ENCODE measurements at places on chromosomes 1 and 21. TPM values are rescaled to one million over a fixed set of nuclear protein-coding genes. Genes with fewer than 3 reads are reported as not detected.

The AGT gene
- 0.32 TPM for total RNA-seq

DNA sequence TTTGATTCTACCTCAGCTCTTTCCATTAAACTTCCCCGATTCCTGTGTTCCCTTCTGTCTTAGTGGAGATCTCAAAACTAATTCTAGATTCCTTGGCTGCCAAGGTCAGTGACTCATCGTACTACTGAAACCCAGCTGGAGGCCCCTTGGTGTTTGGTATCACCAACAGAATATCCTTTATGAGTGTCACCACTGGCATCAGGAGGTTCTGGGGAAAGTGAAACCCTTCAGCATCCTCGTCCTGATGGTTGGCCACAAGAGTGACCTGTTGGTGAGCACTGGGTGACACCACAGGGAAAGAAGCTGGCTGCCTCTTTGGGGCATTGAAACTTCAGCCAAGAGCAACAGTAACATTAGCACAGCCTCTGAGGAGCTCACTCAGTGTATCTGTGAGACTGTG is 9.6 kb downstream of the RAB42 start:
- peak; percentile 86 for DNase-seq

GRCh38 chr1:169392406-169392805 is 24.4 kb downstream of the BLZF1 start:
- DNase-seq, result no peak

The USH2A gene
- under 0.01 TPM for total RNA-seq

- no peak for DNase-seq
These were observed 21.4 kb upstream of the LBR start for GRCh38 chr1:225449261-225449660.

The KIAA1614 gene
- 8.4 TPM for total RNA-seq

DNA sequence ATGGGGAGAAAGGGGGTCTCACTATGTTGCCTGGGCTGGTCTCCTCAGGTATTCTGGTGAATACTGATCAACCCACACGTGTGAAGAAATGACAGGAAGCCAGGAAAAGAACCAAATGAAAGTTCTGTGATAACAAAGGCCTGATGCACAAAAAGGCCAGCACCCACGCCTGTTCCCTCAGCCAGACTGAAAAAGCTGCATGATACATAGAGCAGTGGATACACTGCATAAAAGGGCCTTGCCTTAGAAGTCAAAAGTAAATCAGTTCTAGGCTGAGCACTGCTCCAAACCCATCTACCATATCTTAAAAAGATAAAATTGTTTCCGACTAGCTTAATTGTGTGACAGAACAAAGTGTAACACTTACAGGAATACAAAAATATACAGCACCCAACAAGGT is 36.9 kb upstream of the PSMG1 start:
- no peak for DNase-seq

GRCh38 chr1:48200166-48200900 is 22.2 kb upstream of the SLC5A9 start:
- no peak for DNase-seq

GRCh38 chr1:106181866-106182265 is 874.6 kb upstream of the PRMT6 start:
- DNase-seq, result no peak

GRCh38 chr1:116333171-116334014 is 39.7 kb upstream of the ATP1A1 start:
- no peak for DNase-seq

DNA sequence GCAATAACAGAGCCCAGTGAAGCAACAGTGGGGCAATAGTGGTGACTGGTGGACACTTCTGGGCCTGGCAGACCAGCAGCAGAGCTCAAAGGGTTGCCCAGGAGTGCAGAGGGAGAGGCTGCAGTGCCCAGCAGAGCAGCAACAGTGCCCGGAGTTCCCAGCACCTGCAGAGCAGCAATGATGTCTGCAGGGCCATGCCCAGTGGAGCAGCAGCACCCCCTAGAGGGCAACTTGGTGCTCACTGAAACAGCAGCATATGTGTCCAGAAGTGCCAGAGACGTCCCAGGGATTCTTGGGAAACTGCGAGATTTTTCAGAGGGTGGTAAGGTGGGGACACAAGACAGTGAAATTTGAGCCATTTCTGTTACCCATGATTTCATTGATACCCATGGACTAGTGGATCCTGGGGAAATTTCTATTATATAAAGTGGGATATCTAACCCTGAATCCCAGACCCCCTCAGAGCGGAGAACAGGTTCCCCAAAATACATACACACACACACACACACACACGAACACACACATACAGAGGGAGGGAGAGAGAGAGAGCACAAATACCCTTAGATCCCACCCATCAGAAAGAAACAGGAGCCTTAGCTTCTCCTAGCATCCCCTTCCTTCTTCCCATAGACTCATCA is 156.9 kb upstream of the GJB5 start:
- peak; percentile 36 for DNase-seq

The CLIC6 gene
- total RNA-seq, result under 0.01 TPM

The SV2A gene
- total RNA-seq, result 19.4 TPM

DNA sequence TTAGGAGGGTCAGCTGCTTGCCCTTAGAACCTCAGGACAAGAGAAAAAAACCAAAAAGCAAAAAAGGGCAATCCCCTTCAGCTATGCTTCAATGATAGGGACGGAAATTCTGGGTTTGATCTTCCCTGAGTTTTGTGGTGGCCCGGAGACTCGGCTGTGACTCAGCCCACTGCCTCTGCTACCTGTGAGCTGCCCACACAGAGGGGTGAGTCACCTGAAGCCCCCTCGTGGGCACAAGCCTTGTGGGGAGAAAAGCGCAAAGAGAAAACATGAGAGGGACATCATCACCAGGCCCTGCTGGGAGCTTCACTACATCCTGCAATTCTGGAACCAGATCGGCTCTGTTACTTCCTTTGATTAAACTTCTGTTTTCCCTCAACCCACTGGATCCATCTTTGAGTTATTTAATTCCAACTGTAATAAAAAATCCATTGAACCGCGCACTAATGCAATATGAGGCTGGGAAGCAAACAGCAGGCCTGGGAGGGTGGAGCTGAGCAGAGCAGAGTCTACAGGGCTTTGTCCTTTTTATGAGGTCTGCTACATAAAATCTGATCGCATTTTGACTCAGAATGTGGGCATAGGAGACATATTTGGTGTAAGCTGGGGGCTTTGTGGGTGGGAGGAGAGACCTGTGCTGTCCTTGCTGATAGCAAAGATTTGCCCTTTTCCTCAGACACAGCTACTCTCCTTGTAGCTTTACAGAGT is 58.7 kb upstream of the STUM start:
- no peak for DNase-seq

GRCh38 chr1:3407021-3407420 is 47.4 kb upstream of the ARHGEF16 start:
- no peak for DNase-seq

GRCh38 chr1:91706140-91706957 is 179.6 kb downstream of the TGFBR3 start:
- DNase-seq, result no peak

- DNase-seq, result no peak
These were observed 32.2 kb upstream of the IFNAR2 start for GRCh38 chr21:33197496-33197895.

GRCh38 chr1:200247518-200247917 is 162.3 kb downstream of the ZNF281 start:
- DNase-seq, result no peak

The ACOT11 gene
- total RNA-seq, result 1.3 TPM

The LRP8 gene
- total RNA-seq, result 27.6 TPM

GRCh38 chr1:239792157-239792556 is 299.5 kb upstream of the FMN2 start:
- no peak for DNase-seq

The NPHS2 gene
- total RNA-seq, result not detected

GRCh38 chr1:150281221-150281757 is 1.1 kb upstream of the CIART start:
- DNase-seq, result peak; percentile 77

DNA sequence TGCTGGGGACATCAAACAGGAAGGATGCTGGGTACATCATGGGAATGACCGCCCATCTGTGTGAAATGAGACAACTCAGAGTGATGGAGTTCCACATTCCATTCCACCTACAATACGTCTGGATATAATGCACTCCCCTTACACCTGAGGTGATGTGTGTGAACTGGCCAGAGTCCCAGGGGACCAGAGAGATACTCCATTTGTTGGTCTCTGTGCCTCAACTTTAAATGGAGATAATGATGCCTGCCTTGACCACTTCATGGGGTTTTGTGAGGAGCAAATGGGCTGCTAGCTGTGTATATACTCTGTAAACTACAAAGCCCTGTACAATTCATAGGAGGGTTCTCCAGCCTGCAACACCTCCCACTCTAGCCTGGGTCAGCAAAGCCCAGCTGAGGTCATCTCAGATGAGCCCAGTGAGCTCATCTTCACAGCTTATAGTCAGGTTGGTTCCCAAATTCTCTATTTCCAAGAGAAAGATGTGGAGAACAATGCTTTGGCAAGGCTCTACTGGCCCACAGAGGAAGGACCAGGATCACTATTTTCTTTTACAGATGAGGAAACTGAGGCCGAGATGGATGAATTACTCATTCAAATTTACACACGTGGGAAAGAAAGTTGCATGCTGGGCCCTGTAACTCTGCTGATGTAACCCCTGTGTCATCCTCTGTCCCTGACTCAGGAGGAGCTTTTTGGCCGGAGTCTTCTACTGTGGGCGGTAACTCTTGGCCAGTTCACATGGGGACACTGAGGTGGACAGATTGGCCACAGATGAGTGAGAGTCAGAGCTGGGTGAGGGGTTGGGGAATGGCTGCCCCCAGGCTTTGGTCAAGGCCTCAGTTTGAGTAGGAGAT is 105.6 kb upstream of the GCLM start:
- no peak for DNase-seq

GRCh38 chr21:25518491-25518911 is 88.8 kb downstream of the MRPL39 start:
- DNase-seq, result no peak

DNA sequence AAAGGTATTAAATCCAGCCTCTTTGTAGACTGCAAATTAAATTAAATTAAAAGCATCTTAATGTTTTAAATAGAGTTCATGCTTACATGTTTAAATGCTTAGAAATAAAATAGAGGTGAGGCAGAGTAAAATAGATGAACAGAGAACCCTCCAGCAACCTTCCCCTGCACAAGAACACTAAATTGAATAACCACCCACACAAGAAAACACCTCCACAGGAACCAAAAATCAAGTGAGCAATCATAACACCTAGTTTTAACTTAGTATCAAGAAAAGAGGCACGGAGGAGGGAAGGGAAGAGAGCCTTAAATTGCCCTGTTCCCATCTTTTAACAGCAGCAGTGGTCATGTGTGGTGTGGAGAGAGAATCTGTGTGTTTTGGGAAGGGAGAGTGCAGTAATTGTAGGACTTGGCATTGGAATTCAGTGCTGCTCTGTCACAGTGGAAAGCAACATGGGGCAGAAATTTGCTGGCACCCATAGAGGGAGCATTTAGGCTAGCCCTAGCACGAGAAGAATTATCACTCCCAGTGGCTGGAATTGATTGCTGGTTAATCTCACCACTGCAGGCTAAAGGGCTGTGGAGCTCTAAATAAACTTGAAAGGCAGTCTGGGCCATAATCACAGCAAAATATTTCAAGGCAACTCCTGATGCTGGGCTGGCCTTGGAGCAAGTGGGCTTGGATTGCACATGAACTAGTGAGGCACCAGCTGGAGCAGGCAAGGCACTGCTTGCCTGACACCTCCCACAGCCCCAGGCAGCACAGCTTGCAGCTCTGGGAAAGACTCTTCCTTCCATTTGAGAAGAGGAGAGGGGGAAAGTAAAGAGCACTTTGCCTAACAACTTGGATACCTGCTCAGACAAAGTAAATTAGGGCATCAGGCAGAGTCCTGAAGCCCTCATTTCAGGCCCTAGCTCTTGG is 1478.8 kb downstream of the NCAM2 start:
- DNase-seq, result no peak

The NPL gene
- 3.5 TPM for total RNA-seq

GRCh38 chr1:205435578-205436573 is 14.0 kb upstream of the LEMD1 start:
- no peak for DNase-seq

- no peak for DNase-seq
These were observed 139.9 kb downstream of the GALNT2 start for GRCh38 chr1:230206976-230207375.

The POLR3C gene
- total RNA-seq, result 53.1 TPM

The ELF3 gene
- total RNA-seq, result 0.32 TPM

DNA sequence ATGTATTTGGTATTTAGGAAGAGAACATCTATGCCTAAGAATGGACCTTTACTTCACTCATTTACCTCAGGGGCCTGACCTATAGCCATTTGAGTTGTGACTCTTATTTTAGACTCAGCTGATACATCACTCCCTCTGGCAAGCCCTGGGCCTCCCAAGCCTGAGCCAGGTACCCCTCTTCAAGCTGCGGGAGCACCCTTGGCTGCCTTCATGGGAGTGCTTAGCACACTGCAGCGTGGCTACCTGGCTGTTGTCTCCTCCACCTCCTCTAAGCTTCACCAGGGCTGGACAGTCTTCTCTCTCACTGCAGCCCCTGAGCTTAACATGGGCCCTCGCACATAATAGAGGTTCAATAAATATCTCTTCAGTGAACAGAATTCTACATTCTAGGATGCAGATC is 23.5 kb upstream of the LHX4 start:
- no peak for DNase-seq

The PPP1R8 gene
- total RNA-seq, result 46.6 TPM

- DNase-seq, result no peak
These were observed 57.1 kb upstream of the GADD45A start for GRCh38 chr1:67627906-67628305.

The CSRP1 gene
- total RNA-seq, result 931 TPM

The ADCY10 gene
- total RNA-seq, result not detected

DNA sequence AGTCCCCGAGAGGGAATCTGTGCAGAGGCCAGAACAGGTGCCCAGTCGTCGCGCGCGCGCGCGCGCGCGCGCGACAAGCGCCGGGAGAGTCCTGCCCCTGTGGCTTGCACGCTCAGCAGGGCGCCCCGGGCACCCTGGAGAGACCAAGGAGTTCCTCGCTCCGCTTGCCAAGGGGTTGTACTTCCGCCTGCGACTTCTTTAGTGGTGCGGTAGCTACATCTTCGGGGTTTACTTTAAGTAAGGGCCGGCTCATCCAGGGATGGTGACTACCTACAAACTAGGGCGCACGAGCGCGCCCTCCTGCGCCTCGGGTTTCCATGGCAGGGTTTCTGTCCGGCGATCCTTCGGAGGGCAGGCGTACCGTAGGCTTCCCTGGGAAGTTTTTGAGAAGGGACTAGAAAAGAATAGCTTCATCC is 1.4 kb downstream of the LHX4 start:
- DNase-seq, result peak; percentile 47

DNA sequence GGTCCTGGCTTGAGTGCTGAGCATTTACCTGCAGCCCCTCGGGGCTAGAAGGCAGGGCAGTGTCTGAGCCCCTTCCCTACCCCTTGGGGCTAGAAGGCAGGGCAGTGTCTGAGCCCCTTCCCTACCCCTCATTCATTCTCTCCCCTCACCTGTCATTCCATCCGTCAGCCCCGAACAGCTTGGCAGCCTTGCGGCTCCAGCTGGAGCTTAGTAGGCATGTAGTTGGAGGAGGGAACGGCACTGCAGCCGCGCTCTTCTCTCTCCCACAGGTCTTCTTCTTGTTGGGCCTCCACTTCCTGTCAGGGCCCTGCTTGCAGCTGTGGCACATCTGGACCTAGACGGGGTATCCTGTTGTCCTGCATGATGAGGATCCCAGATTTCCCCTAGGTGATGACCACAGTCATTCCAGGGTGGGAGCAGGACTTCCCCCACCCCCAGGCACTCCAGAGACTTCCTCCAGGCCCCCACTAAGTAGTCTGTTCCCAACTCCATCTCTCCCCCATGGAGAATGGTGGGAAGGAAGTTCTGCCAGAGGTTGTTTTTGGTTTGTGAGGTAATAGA is 22.2 kb downstream of the MAPKAPK2 start:
- no peak for DNase-seq

The FAM151A gene
- total RNA-seq, result not detected

GRCh38 chr1:109181807-109182163 is 31.9 kb upstream of the SARS1 start:
- DNase-seq, result no peak

GRCh38 chr21:37686991-37687810 is 229.1 kb downstream of the KCNJ6 start:
- no peak for DNase-seq
